ENCODE measurements at places on chromosomes 11 and 22.

DNA sequence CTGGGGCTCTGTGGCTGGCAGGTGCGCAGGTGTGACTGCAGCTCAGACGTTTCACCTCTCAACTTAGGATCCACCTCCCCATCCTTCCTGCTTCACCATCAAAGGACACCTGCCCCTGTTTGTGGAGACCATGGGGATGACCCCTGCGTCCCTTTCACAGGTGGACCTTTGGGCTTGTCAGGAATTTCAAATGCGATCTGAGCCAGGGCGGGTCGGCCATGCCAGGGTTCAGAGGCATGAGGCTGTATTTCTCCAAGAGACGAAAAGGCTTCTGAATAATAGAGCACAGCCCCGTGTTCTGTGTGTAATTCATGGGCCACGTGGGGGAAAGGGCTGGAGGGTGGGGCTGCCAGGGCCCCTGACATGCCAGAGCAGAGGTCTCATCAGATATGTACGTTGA, 668.0 kb downstream of the BRD1 start:
- DNase-seq: no peak

DNA sequence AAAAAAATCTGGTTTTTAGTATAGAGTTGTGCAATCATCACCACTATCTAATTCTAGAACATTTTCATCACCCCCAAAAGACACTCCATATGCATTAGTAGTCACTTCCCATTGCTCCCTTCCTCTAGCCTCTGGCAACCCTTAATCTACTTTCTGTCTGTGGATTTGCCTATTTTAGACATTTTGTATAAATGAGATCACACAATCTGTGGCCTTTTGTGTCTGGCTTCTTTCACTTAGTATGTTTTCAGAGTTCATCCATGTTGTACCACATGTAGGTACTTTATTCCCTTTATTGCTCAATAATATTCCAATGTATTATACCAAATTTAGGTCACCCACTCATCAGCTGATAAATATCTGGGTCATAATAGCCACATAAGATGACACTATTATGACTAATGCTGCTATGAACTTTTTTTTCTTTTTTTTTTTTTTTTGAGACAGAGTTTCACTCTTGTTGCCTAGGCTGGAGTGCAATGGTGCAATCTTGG, 67.5 kb upstream of the SCUBE2 start:
- DNase-seq: no peak

- no peak for DNase-seq
Measured at GRCh38 chr11:79089601-79090000, 351.2 kb downstream of the TENM4 start.

DNA sequence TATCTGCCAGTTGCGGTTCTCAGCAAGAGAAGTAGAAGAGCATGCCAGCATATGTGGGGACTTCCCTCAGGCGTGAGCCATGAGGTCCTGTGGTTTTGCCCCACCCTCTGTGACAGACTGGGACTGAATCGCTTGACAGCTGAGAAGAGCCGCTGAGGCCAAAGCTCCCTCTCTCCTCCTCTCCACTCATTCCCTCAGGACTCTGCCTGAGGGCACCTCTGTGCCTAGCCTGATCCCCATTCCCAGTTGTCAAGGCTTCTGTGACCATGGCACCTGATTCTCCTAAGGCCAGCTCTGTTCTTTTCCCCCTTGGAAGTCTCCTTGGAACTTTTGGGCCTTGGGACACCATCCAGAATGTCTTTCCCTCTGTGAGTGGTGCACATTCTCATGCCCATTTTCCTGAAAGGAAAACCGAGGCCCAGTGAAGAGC, 27.0 kb downstream of the ART5 start:
- DNase-seq: no peak

GRCh38 chr11:58334708-58335107, 24.2 kb downstream of the OR5B17 start:
- peak; percentile 28 for DNase-seq

GRCh38 chr11:33291004-33291777, 34.0 kb downstream of the HIPK3 start:
- DNase-seq: peak; percentile 72

DNA sequence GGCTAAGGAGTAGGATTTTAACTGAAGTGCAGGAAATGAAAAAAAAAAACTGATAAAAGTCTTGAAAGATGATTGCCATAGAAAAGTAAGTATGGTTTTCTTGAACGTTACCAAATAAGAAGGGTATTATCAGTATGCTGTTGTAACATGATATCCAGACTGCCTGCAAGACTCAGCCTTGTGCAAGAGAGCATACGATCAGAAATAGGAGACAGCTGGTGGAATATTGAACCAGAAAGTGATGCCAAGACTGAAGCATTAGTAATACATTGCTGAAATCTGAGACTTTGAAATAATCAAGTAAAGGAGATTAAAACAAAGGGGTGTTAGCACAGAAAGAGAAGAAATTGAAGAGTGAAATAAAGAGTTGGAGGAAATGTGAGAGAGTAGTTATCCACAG, 452.7 kb upstream of the CNTN5 start:
- no peak for DNase-seq

DNA sequence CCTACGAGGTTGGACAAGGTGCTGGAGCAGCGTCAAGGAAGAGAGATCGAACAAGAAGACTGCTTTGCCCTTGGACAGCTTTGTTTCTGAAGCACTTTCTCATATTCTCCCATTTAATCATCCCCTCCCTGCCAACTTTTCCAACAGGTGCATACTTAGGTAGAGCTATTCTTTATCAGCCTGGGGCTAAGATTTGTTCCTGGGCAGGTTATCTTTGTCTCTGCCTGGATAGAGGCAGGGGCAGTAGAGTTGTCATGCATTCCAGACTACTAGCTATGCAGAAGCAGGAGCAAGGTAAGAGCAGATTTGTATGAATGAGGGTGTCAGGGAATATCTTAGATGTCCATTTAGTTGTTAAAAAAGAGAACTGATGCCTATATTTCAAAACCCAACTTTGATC, 82.3 kb downstream of the PTPRJ start:
- no peak for DNase-seq

- no peak for DNase-seq
Measured at GRCh38 chr22:44439356-44440223, 58.4 kb downstream of the RTL6 start.

GRCh38 chr22:32603651-32604540, 129.3 kb downstream of the FBXO7 start:
- DNase-seq: no peak

DNA sequence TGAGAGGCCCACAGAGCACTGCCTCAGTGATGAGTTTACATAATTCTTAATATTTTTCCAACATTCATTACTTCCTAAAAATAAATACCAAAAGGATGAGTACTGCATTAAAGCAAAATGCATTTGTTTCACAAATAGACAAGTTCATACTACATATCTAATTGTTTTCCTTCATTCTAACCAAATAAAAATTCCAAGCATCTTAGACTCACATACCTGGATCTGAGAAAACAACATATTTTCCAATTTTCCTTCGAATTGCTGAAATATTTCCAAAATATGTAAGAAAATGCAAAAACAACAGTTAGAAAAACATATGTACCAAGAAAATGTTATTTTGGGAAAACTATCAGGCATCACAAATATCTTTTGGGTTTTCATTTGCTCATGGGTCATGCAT, 127.9 kb upstream of the CEP126 start:
- no peak for DNase-seq

- DNase-seq: no peak
Measured at GRCh38 chr11:19777039-19777376, 64.4 kb downstream of the NAV2 start.

DNA sequence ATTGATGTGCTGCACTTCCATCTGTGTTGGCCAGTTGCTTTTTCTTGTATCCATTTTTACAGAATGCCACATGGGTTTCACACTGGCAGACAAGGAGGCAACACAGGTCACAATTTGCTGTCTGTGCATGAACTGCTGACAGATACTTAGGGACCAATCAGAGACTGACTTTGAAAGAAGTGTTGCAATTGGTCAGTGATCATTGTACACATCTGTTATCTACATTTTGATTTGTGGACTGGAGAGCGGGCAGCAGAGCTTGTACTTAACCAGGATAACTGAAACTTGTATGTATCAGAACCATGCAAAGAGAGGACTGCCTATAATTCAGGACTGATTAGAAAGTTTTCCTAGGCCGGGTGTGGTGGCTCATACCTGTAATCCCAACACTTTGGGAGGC, 21.8 kb downstream of the PRR5 start:
- peak; percentile 31 for DNase-seq

- DNase-seq: peak; percentile 98
Measured at GRCh38 chr11:65354265-65355012, at the start of gene TIGD3. Gene TIGD3, plus strand, starts transcription at chr11:65354751. Its CDS starts 1,058 bp downstream, at chr11:65355809.

DNA sequence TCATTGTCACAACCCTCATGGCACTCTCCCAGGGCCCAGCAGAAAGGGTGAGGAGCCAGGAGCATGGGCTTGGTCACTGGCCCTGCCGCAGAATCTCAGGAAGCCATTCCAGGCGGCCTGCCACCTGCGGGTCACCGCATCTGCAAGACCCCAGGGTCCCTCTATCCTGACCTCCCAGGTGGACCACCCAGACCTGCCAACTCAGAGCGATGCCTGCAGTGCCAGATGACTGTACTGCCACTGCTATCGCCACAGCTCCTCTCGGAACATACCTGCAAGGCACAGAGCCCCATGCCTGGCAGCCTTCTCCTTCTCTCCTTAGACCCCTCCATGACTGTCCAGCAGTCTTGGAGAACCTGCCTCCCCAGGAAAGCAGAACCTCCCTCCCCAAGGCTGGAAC, 26.4 kb upstream of the ELFN2 start:
- DNase-seq: no peak

DNA sequence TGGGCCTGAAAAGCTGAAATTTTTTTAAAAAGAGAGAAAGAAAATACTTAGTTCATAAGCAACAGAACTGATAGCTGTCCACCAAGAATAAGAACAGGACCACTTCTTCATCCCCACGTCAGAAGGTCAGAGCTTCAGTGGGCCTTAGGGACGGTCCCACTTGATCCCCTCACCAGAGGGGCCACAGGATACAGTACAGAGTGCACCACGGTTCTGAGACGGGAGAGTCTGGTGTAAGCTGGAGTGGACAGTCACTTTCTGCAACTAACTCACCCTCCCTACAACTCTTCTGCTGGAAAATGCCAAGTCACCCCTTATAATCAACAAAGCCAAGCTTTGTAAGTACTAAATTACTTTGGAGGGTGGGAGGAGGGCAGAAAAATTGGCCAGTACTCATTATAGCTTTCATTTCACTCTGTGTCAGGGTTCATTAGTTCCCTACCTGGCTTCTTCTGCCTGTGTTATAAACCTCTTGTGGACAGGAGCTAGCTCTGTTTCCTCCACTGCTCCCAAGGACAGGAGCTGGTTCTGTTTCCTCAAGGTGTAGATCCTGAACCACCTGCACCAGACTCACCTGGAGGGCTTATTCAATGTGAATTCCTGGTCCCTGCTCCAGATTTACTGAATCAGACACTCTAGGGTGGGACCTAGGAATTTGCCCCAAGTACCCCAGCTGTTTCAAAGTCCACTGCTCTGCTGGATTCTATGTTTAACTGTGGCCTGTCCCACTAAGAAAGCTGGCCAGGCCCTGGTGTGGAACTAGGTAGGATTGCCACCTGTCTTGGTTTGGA, 39.6 kb downstream of the SCGB1A1 start:
- peak; percentile 83 for DNase-seq

- no peak for DNase-seq
Measured at GRCh38 chr11:118961591-118961990, 5.5 kb downstream of the UPK2 start.

- no peak for DNase-seq
Measured at GRCh38 chr22:38984224-38984623, 2.1 kb downstream of the APOBEC3B start.

- DNase-seq: no peak
Measured at GRCh38 chr11:17171916-17172315, 35.9 kb downstream of the PIK3C2A start.

DNA sequence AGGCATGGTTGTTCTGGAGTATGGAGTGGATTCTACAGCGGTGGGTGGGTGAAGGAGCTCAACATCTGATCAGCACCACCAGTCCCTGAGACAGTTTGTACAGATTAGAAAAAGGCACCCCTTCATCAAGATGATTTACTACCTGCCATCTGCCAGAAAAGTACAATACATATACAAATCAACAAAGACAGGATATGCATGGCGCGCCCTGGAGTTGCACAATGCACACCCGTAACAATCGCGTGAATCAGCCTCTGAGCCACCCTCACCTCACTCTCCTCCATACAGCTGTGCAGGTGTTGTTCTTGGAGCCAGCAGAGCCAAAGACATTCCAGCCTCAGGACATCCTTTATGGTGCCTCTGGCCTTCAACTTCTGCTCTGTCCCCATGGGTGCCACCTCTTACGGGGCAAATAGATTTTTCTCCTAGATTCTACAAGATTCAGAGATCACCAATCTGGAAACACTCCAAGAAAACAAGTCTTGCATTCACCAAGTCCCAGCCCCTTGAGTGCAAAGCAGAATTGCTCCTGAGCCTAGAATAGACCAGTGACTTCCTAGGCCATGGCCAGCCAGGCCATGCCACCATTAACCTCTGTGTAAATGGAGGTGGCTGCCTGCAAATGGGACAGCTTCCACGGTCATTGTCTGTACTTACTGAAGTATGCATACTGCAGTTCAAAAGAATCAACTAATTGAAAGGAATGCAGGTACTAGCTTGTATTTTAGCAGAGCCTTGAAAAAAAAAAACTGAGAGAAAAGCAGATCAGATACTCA, 490.9 kb downstream of the SOX6 start:
- DNase-seq: no peak

GRCh38 chr22:47818496-47818895, 1056.0 kb downstream of the TBC1D22A start:
- no peak for DNase-seq

- no peak for DNase-seq
Measured at GRCh38 chr11:125228445-125228844, 63.9 kb downstream of the PKNOX2 start.

DNA sequence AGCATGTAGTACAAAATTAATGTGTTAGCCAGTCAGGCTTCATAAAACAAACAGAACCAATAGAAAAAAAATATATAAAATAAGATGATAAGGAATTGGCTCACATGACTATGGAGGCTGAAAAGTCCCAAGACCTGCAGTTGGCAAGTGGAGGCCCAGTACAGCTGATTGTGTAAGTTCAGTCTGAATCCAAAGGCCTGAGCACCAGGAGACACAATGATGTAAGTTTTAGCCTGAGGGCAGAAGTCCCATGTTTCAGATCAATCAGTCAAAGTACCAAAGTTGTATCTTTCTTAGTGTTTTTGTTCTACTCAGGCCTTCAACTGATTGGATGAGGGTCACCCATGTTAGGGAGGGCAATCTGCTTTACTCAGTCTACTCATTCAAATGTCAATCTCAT, 14.3 kb upstream of the OR10D3 start:
- no peak for DNase-seq

DNA sequence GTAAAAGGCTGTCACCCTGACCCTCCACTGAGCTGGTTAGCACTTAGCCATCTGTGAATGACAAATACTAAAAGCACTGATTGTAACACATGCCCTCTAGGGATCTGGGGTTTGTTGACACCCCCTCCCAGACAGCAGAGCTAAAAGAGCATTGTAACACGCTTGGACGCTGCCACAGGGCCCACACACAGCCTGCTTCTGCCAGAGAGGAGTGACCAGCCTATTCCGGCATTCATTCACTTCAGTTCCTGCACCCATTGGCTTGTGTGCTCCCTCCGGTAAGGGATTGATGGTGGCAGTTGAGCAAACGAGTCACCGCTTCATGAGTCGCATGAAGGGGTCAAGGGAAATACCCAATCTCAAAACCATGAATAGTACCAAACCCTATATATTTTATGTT, 15.8 kb downstream of the OR10D3 start:
- DNase-seq: no peak

- no peak for DNase-seq
Measured at GRCh38 chr11:61357233-61357893, 4.3 kb downstream of the CYB561A3 start.

Measured in HT-29 (cell line).